ENCODE measurements at places on chromosomes 13 and 19.

GRCh38 chr19:27794494-27795042, 1418.4 kb downstream of the UQCRFS1 start:
- no peak for DNase-seq

DNA sequence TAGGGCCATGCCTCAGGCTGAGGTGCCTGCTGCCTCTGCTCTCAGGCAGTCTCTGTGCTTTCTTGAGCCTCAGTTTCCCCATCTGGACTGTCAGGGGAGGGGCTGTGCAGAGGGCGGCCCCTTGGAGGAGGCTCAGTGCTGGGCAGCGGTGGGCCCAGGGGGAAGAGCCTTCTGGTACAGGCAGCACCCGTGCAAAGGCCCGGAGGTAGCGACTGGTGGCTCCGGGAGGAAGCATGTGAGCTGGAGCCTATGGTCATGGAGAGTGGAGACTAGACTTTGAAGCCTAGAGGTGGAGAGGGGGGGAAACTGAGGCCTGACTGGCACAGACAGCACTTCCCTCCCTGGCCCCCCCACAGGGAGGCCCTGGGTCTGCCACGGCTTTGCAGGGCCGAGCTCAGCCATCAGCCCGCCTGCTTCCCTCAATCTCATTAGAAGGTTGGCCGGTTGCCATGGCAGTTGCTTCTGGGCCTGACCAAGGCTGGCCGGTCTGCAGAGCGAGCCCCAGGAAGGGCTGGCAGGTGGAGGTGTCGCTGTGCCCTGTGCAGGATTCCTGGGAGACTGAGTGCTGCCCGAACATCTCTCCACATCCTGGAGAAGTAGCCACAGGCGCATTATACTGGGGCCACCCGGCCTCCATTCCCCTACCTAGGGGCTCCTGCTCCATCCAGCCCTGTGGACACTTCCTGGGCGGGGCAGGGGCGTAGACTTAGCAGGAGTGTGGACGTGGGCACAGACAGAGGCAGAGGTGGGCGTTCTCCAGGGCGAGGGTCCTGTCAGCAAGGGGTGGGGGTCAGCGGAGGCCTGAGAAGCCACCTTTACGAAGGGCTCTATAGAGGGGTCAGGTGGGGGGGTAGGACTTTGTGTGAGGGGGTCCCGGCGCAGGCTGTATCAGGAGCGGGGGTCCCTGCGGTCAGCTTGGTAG, 53.2 kb downstream of the CRTC1 start:
- no peak for DNase-seq

- no peak for DNase-seq
Observed at GRCh38 chr19:21626924-21627697, 121.7 kb downstream of the ZNF429 start.

DNA sequence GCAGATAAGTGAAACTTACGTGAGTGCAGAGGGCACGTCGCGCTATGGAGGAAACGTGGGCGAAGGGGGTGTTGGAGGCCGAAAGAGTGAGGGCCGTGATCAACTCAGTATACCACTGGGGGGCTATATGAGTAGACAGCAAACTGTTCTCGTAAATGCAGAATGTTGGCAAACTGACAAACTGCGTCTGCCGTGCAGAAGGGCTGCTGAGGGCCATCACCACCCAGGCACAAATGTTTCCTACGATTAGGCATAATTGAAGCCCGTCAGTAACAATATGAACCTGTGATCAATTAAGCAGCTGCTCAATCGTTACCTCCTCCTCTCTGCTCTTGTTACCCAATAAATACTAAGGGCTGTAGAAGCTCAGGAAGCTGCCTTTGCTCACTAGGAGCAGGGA, 17.3 kb upstream of the MADCAM1 start:
- DNase-seq = no peak

Measured in cortex of kidney (tissue), 1 donor.